ENCODE measurements at places on chromosomes 5 and 9.

DNA sequence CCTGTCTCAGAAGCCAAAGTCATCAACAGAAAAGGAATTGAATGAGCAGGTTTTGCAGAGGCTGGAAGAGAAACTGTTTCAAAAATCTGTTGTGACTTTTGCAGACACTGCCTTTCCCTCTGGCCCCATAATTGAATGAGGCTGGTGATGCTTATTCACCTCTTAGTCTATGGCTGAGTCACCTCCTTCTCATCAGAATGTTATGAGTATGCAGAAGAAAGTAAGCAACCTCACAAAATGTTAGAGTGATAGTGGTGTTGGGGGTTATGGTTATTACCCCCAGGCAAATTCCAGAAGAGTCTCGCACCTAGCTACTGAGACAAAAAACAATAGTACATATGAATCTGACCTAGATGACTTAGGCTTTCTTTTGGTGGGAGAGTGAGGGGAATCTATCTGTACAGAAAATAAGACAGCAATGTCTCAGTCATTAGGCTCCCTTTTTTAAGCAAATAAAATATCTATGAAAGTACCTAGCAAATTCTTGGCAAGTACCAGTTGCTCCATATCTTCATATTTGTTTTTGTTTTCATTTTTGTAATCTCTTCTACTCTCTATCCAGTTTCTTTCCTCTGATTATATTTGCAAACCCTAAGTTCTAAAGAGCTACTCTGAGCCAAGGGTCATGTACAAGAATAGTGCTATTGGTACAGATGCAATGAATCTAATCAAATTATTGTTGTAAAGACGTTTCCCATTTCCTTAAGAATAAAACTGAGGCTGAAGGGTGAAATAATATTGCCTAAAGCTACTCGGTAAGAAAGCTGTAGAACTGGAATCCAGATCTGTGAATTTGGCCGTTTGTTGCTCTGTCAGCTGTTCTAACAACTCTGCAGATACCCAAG is 498.1 kb upstream of the TNC start:
- no peak for DNase-seq

- no peak for DNase-seq
These were observed 8.0 kb downstream of the BRD3 start for GRCh38 chr9:134059661-134060395.

GRCh38 chr5:68370196-68370595 is 154.6 kb downstream of the PIK3R1 start:
- no peak for DNase-seq

DNA sequence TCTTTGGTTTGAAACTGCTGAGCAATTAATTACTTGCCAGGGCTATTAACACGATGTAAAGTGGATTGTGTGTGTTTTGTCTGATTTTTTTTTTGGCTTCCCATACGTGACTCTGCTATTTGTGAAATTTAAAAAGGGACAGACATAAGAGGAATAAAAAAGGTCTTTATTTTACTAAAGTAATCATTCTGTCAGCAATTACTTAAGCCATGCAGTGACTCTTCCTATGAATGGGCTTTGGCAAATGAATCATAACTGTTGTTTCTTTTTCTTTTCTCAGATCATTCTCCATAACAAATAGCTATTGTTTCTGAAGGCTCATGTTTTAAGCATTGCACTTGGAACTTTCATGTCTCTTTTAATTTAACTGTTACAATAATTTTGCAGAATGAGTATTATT is 461.3 kb upstream of the RORB start:
- no peak for DNase-seq

- DNase-seq = no peak
These were observed 143.2 kb upstream of the ANKH start for GRCh38 chr5:15014809-15015208.

DNA sequence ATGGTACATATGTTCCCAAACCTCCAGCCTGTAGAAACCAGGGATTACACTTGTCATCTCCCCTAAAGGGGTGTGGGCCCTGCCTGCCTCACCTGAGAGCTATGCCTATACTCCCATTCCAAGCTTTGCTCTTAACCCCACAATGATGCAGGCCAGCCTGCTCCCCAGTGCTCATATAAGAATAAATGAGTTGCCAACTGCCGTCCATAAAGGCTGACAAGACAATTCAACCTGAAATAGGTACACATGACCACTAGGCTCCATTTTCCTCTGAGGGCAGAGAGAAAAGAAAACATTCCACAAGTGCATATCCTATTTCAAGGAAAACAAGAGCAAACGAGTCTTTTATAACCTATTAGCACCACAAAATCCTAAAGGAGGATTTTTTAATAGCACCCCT is 28.4 kb downstream of the SKP1 start:
- no peak for DNase-seq

DNA sequence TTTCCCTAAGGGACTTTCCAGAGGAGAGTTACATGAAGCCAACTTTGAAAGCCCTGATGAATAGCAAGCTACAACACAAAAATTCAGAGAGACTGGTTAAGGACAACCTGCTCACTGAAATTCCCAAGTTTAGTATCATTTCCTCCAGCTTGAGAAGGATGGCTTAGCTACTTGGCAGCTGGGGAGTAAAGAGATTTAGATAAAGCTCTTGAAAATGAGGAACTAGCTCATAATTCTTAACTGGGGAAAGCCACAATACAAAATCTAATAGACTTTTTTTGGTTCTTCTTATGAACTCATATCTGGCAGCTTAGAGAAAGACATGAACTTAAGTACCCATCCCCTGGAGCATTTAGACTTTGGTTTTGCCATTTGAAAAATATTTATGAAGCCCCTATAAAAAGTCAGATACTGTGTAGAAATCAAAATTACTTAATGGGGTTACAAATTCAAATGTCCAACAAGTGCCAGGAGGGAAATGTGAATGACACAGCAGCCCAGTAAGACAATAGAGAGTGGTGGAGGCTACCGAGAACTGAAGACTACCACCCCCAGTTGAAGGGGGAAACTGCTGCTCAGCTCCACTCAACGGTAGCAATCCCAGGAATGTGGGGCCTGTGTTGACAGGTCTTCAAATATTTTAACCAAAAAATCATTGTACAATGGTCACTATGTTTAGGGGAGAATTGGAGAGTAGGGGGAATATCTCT is 79.4 kb upstream of the ADRB2 start:
- no peak for DNase-seq

- DNase-seq = no peak
These were observed 11.3 kb downstream of the GDA start for GRCh38 chr9:72160446-72161123.

DNA sequence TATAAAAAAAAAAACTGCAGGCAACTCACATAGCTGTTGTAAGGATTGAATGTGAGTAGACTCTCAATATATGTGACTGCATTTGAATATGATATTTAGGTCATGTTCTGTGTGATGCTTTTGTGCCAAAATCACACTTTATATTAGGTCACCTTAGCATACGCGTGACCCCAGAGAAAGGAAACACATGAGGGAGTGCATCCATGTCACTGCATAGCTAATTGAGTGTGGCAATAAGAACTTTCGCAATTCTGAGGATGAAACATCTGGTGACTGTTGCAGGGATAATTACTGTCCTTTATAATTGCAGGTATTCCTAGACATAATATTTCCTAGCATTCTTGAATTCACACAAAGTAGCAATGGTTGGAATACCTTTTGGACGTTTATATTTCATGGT is 459.5 kb upstream of the KLF4 start:
- DNase-seq = no peak
